CD8-positive, alpha-beta memory T cell (primary cell): ENCODE measurements at places on chromosomes 5 and 9. TPM values are rescaled to one million over a fixed set of nuclear protein-coding genes. Genes with fewer than 3 reads are reported as not detected.
A peak's percentile ranks its signal among the peaks of the same experiment; 100 is the strongest.

Gene ZFP37
- total RNA-seq: 1.9 TPM

DNA sequence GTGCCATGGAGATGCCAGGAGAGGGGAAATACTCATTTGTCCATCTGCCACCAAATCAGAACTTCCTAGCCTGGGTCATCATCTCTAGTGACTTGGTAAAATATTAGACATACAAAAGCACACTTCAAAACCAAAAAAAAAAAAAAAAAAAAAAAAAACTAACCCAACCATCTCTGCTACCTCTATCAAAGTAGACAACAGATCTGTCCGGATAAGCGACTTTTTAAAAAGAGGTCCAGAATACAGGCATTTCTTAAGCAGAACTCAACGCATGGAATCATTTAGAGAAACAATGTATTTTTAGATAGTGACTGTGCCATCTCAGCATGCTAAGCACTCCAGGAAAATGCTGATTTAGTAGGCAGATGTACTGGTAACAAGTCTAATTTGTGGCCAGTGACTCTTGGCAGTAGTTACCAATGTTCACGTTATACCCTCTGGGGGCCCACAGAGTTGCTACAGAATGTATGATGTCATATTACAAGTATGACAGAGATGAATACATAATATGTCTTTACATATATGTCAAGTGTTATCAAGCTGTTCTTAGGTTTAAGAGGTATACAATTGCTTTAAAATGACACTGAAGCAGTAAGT is 107.8 kb downstream of the SMIM23 start:
- no peaks in the 10 kb centered on the region for H3K4me1 ChIP-seq
- no peaks in the 10 kb centered on the region for H3K27me3 ChIP-seq
- H3K27ac ChIP-seq: no peak overlapping the region
- no peak for DNase-seq
- H3K4me3 ChIP-seq: no peak overlapping the region

- no peaks in the 10 kb centered on the region for H3K27me3 ChIP-seq
- peaks cover 50% of the 10 kb centered on the region for H3K36me3 ChIP-seq
- H3K4me1 ChIP-seq: no peaks in the 10 kb centered on the region
- H3K27ac ChIP-seq: no peak overlapping the region
- DNase-seq: no peak
These were observed 47.1 kb downstream of the CDK5RAP2 start for GRCh38 chr9:120532891-120533290.

DNA sequence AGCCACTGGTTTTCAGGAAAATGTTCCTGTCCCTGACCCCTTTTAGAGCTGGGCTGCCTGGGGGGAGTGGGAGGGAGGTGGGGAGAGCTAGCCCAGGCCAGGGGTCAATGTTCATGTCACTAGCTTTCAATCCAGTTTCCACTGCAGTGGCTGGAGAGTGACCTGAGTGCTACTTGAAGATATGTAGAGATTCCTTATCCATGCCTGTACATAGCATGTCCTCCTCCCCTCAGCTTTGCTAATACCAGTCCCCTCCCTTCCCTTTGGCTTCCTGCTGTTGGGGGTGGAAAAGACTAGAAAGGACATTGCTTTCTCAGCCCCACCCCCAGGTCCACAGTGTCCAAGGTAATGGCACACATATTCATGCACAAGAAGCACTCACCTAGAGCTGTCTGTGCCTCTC is 7.8 kb downstream of the DNAJB5 start:
- H3K27me3 ChIP-seq: no peaks in the 10 kb centered on the region
- DNase-seq: no peak
- H3K4me1 ChIP-seq: no peaks in the 10 kb centered on the region
- H3K36me3 ChIP-seq: no peaks in the 10 kb centered on the region
- no peak overlapping the region for H3K27ac ChIP-seq
- H3K4me3 ChIP-seq: no peak overlapping the region

Gene WDR38
- total RNA-seq: not detected

DNA sequence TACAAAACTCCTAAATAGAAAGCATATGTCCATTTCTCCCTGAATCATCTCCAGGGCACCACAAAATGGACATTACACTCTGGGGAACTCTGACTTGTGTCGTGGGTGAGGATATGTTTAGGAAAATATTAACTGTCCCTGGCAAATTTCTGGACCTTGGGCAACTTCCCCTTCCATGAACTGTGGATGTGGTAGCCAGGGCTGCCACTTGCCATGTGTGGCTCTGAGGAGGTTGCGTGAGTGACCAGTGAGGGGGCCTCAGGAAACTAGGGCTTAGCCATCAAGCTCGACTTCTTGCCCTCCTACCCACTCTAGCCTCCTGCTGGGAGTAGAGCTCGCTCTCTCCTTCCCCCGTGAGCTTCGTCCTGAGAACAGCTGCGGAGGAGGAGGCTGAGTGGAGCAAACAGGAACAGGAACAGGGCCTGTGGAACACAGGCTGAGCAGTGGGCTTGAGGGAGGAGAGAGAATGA is 13.8 kb upstream of the STC2 start:
- no peaks in the 10 kb centered on the region for H3K36me3 ChIP-seq
- DNase-seq: no peak

DNA sequence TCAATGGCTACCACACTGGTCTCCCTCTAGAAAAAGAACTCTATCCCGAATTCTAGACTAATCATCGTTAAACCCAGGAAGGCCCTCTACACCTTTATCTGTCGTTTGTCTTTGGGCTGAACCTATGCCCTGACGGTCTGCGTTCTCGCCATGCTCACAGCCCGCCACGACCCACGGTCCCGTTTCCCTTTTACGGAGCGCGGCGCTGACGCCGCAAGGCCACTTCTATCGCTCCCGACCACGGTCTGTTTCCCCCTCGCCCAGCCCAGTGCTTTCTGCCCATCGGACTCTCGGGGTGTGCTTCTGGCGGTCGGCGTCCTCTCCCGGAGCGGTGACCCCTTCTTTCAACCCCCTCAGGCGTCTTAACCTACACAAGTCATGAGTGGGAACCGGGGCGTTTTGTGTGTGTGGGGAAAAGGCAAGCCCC is 974 bp downstream of the C9orf40 start:
- no peaks in the 10 kb centered on the region for H3K27me3 ChIP-seq
- H3K4me3 ChIP-seq: peak overlapping the region; percentile 94
- peak; percentile 30 for DNase-seq
- H3K27ac ChIP-seq: peak overlapping the region; percentile 87

Gene PRSS3
- total RNA-seq: 0.84 TPM

GRCh38 chr5:113320273-113320780 is 114.5 kb downstream of the TSSK1B start:
- H3K36me3 ChIP-seq: no peaks in the 10 kb centered on the region
- H3K27ac ChIP-seq: no peak overlapping the region
- no peaks in the 10 kb centered on the region for H3K27me3 ChIP-seq
- no peaks in the 10 kb centered on the region for H3K4me1 ChIP-seq

DNA sequence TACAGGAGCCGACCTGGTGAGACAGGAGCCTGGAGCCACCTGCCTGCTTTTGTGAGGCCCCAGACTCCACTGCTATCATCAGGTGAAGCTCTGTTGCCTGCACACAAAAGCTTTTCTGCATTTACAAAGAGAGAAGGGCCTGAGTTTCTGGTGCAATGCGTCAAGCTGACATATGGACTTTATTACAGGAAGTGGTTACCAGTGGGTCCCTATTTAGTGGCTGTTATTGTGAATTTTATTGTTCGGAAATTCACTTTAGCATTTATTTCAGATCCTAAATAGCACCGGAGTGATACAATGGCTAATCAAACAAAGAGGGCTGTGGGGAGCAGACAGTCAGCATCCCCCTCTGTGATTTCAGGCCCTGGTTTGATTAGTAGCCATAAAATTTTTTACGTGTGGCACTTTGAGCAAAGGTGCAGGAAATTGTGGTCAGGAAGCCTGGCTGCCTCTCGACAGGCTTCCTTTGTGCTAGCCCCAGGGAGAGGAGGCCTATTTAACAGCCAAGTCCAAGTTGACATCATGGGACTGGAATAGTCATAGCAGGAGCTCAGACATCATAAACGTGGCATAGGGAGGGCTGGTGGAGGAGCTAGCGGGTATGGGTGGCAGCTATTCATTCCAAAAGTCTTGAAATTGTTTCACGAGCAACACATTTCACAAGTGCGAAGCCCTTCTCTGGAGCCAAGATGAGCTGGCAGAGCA is 8.4 kb downstream of the TGFBI start:
- H3K4me3 ChIP-seq: no peak overlapping the region
- no peaks in the 10 kb centered on the region for H3K36me3 ChIP-seq
- DNase-seq: peak; percentile 8
- H3K27me3 ChIP-seq: no peaks in the 10 kb centered on the region

Gene PDGFRB
- 0.66 TPM for total RNA-seq
